Right renal cortex interstitium (tissue), 3 donors: ENCODE measurements at places on chromosomes 3 and 15. TPM values are rescaled to one million over a fixed set of nuclear protein-coding genes. Genes with fewer than 3 reads are reported as not detected.

CSPG4 gene
- 6.4 TPM for polyA plus RNA-seq

REC114 gene
- not detected for polyA plus RNA-seq

FAM98B gene
- 87.2 TPM for polyA plus RNA-seq

GRCh38 chr3:136075811-136076210 is 110.3 kb downstream of the PPP2R3A start:
- no peak for DNase-seq

DNA sequence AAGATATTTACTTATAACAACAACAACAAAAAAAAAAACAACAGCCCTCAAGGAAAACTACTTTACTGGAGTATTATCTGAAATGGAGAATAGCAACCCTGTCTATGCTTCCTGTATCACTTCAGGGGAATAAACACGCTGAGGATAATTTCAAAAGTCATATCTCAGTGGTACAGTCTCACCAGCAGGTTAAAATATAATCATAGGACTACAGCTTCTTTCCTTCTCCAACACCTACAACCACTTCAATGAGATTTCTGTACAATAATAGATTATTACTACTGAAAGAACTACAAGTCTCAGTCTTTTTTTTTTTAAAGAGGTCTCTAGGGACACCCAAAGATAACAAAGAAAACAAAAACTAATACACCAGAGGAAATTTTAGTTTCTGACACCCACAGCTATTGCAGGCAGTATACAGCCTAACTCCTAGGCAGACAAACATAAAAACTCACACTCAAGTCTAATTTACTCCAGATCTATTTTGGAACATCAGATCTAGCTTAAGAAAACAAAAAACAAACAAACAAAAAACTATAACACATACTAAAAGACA is 268.2 kb downstream of the BCHE start:
- no peak for DNase-seq

DNA sequence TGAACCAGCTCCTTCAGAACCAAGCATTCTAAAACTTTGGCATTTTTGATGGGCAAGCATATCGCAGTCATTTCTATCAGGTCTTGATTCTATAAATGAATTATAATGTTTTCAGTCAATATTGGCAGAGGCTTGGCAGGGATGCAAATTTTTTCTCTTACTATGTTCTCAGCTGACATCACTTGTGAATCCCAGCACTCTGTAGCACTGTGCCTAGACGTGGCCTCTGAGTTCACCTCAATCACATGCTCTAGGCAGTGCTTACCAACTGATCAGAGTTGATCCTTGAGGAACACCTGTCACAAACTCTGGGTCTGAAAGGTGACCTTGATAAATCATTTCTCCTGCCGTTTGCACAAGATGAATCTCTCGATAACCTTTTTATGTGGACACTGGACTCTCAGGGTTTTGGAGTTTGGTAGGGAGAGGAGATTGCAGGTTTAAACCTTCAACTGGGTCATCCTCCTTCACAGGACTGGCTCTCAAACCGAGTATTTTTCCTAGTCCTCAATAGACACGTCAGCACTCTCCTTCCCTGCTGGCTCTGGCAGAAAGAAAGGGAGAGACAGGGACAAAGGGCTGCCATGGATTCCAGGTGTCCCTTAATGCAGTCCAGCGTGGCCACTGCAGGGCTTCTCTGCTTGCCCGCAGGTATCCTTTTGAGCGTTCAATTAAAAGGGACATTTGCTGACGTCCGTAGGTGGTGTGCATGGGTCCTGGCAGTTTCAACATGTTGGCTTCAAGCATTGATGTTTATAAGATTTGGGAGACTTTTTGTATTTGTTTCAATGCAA is 222.3 kb upstream of the CMC1 start:
- DNase-seq: no peak
